ENCODE measurements at places on chromosomes 5 and 9. TPM values are rescaled to one million over a fixed set of nuclear protein-coding genes. Genes with fewer than 3 reads are reported as not detected.
A peak's percentile ranks its signal among the peaks of the same experiment; 100 is the strongest.

DNA sequence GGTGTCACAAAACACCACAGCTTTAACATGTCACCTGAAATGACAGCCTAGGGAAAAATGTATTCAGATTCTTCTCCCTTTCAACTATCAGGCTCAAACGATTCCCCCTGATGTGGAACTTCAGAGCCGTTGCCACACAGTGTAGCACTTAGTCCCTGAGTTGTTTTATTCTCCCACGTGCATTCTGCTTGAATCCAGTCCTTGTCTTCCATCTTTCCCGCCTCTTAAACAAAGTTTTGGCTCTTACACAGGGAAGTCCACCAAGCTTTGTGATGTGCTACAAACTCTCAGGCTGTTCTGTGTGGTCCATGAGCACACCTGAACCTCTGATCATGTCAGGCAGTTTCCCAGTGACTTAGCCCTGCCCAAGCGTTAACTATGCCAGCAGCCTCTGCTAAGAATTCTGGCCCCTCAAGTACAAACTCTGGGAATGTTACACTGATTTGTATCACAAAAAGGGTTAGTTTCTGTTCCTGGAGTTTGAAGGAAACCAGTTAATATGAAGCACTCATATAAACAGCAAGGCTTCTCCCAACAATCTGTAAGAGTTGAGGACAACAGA, 45.8 kb upstream of the RNF38 start:
- no peaks in the 10 kb centered on the region for H3K4me1 ChIP-seq
- H3K4me3 ChIP-seq: no peak overlapping the region
- DNase-seq: no peak
- H3K36me3 ChIP-seq: no peaks in the 10 kb centered on the region
- H3K27me3 ChIP-seq: no peaks in the 10 kb centered on the region

GRCh38 chr5:95652849-95653248, 6.3 kb downstream of the RFESD start:
- no peaks in the 10 kb centered on the region for H3K4me1 ChIP-seq
- no peak for DNase-seq
- no peaks in the 10 kb centered on the region for H3K27me3 ChIP-seq
- no peak overlapping the region for H3K4me3 ChIP-seq

DNA sequence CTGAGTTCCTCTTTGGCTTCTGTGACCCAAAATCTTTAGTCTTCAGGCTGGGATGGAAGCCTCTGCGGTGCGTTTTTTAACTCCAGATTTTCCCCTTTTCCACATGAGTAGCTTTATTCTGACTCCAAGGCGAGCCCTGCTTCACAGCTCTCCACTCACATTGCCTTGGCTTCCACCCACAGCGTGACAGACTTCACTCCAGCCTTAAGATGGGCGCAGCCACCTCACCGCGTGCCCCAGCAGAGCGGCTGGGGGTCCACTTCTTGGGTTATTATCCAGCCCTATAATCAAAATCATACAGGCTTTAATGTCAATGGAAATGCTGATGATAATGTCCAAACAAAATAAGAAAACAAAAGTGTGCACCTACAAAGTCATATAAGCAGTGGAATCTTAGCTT, 1.2 kb downstream of the EXOC3 start:
- H3K4me3 ChIP-seq: peak overlapping the region; percentile 92
- peaks cover 33% of the 10 kb centered on the region for H3K36me3 ChIP-seq
- DNase-seq: peak; percentile 55
- no peak overlapping the region for H3K27ac ChIP-seq
- H3K27me3 ChIP-seq: no peaks in the 10 kb centered on the region

DNA sequence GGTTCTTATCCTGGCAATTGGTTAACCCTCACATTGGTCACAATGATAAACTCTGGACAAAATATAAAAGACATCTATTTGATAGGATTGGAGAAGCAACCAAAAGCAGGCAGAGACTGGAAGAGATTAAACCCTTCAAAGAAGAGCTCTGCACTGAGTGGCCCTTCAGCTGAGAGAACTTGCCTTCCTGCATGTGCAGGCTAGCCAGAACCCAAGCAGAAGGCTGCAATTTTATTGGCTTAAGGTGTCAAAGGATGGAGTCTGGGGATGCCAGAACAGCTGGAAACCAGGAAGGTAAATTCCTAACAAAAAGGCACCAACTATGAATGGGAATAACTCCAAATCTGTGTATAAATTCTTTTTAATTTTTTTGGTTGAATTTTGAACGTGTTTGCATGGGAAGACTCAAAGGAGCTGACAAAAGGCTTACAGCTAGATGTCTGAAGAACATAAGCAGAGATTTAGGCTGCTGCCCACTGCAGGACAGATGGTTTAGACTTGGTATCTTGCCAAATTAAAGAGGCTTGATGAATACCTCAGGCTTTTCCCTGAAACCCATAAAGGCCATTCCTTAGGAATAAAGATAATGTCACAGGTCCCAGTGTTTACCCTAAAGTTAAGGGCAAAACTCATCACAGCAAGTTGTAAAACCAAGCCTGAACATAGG, 66.3 kb downstream of the NR2F1 start:
- H3K27me3 ChIP-seq: no peaks in the 10 kb centered on the region
- no peak overlapping the region for H3K4me3 ChIP-seq
- H3K27ac ChIP-seq: no peak overlapping the region
- no peaks in the 10 kb centered on the region for H3K36me3 ChIP-seq

DNA sequence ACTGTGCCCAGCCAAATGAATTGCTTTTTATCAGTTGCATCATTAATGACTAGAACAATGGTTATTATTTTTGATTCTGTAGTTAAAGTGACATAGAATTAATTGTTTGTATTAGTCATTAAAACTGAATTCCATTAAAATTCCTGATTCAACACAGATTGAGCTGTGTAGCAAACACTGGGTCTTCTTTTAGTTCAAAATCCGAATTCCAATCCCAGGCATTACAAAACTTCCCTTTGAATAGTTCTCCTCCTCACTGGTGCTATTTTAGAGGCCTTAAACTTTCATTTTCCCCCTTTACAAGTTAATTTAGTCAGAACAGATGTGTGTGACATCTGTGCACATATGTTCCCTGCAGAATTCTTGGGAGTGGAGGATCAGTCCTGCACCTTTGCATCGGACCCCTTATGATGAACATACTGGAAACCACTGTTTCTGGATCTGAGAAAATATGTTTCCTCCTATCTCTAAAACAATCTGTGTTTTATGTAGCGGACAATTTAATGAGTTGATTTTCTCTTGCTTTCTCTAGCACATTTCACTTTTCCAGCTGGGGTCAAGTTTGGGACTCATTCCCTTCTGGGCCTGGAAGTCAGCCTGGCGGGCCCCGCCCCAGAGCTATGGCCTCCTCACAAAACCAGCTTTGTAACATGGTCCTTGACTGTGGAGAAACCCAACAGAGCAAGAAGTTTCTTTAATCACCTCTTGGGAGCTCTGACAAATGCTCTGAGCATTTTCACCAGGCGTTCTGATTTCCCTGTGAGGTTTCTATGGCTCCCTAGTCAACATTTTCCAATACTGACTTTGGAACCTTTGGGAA, 87.9 kb upstream of the MAMDC2 start:
- no peak overlapping the region for H3K27ac ChIP-seq
- no peak for DNase-seq
- no peaks in the 10 kb centered on the region for H3K27me3 ChIP-seq
- no peak overlapping the region for H3K4me3 ChIP-seq
- H3K36me3 ChIP-seq: no peaks in the 10 kb centered on the region

NR4A3 gene
- 21.3 TPM for total RNA-seq

HOMER1 gene
- 2.3 TPM for total RNA-seq
